Fibroblast of mammary gland (primary cell): ENCODE measurements at places on chromosomes 12 and 14.

- peak; percentile 30 for DNase-seq
Measured at GRCh38 chr12:3150931-3151835, 74.0 kb downstream of the TSPAN9 start.

- DNase-seq, result peak; percentile 11
Measured at GRCh38 chr14:66511849-66512248, 3.9 kb downstream of the GPHN start.

DNA sequence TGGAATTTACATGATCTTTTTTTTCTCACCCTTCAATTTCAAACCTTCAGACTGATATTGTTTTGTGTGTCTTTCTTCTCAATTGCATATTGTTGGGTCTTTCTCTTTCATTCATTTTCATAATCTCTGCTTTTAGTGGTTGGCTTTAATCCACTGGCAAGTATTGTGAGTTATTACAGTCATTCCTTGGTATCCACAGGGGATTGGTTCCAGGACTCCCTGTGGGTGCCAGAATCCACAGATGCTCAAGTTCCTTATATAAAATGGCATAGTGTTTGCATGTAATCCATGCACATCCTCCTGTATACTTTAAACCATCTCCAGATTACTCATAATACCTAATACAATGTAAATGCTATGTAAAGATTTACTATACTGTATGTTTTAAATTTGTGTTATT lies 29.7 kb upstream of the PARP11 start:
- no peak for DNase-seq

DNA sequence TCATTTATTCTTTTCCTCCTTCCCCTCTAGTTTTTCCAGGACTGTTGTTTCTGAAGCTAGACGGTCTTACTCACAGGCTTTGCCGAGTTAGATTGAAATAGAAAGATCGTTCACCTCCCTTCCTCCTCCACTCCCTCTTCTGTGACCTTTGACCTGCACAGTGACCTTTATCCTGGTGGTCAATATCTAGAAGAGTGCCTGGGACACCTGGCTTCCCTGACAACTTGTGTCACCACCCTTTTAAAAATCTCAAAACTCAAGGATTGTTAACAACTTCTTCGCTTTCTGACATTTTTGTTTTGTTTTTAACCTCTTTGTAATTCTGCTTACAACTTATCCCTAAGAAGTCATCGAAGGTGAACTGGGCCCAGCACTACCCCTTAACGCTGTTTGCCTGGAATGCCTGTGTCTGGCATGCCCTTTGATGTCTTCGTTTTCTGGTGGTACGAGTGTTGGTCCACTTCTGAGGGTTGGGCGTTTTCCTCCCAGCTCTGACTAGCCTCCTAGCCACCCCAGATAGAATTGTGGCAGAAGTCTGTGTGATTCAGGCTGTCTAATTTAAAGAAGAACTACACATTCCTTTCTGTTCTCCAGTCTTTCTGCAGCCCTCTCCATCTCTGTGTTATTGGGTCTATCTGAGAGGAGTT lies 2.8 kb upstream of the KRT75 start:
- DNase-seq, result no peak

DNA sequence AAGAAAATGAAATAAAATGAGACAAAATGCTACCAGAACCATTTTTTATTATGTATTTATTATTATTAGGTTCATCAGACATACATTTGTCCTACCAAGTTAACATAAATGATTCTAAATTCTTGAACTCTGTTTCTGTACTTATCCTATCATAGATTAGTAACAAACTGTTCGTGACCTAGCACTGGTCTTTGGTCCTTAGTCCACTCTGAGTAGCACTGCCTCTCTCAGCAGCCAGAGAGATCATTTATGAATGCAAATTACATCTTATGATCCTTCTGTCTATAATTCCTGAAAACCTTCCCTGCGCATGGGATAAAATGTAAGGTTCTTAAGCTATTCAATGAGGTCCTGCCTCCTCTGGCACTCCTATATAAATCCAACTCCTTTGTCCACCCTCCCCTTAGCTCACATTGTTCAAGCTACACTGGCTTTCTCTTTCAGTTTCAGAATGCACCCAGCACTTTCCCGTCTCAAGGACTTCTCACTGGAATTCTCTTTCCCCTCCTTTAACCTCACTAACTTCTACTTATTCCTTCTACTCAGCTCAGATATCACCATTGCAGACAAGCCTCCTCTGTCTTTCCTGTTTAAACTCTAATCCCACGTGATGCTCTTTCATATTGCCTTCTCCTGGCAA lies 17.1 kb downstream of the PDZRN4 start:
- DNase-seq, result no peak

DNA sequence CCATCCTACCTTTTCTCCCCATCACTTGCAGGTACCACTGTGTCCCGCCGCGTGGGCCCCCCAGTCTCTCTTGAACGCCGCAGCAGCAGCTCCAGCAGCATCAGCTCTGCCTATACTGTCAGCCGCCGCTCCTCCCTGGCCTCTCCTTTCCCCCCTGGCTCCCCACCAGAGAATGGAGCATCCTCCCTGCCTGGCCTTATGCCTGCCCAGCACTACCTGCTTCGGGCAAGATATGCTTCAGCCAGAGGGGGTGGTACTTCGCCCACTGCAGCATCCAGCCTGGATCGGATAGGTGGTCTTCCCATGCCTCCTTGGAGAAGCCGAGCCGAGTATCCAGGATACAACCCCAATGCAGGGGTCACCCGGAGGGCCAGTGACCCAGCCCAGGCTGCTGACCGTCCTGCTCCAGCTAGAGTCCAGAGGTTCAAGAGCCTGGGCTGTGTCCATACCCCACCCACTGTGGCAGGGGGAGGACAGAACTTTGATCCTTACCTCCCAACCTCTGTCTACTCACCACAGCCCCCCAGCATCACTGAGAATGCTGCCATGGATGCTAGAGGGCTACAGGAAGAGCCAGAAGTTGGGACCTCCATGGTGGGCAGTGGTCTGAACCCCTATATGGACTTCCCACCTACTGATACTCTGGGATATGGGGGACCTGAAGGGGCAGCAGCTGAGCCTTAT lies 9.2 kb downstream of the ARHGAP9 start:
- no peak for DNase-seq

- peak; percentile 25 for DNase-seq
Measured at GRCh38 chr12:30166006-30166795, 382.5 kb upstream of the TMTC1 start.

DNA sequence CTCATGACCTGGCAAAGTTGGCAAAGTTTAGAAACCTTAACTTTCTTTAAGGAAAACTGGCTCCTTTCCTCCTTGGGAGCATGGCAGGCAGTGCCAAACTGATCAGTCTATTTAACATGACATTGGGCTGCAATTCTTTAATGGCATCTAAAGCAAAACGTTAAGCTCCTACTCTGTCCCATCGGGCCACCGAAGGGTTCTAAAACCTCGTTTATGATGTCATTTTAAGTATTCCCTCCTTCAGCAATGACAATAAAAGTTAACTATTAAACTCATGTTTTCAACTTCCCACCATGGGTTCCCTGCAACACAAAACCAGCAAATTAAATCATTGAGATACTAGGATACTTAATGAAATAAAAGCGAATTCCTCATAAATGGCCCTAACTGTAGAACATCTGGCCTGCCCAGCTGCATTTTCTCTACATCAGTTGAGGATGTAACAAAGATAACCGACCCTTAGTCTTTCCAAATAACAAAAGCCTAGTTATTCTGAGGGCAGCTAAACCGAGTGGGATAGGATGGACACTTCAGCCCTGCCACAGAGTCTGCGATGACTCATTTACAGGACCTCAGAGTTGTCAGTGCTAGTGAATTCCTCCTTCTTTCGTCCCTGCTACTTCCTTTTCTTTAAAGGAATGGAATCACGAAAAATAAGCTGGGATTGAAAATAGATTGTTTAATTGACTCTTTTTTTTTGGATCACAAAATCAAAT lies 34.5 kb upstream of the RIC8B start:
- peak; percentile 8 for DNase-seq

GRCh38 chr14:35999294-35999693 lies 173.2 kb downstream of the BRMS1L start:
- no peak for DNase-seq

DNA sequence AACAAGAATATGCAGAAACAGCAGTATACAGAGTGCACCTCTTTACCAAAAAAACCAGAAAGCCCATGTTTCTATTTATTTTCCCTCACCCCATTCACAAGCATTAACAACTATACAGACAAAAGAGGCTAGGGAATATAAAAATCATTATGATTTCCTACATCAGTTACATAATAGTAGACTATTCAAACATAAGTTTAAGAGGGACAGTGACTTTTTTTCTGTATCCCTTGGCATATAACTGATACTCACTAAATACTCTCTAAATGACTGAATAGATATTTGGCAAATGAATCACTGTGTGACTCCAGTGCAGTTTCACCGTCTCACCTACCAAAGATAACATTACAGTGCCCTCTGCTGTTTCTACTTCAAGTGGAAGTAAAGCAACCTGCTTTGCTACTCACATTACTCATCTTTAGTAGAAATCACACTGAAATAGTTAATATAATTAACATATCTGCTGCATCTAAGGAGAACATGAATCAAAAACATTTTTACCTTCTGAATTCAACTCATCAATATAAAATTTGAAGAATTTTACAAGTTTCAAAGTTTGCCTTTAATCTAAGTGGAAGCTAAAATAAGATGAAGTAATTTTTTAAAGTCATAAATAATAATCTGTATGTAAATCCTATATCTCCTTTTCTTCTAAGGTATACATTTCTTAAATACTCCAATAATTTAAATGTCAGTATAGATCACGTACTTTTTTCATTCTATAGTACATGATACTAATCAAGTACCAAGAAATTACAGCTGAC lies 103.8 kb downstream of the OSBPL8 start:
- peak; percentile 91 for DNase-seq

DNA sequence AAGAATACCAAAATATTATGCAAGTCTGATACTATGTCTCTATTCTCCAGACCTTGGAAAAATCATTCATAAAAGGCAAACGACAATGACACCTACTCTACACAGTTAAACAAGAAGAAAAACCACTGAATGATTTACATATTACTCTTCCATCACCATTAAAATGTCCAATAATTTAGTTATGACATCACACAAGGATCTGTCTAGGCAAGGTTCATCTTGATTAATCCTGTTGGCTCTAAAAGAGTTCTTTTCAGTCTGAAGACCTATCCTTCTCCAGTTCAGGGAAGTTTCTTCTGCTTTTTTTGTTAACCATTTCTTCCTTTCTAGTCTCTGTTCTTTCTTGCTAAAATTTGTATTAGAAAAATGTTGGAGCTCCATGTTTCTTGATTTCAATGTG lies 64.0 kb downstream of the OSBPL8 start:
- no peak for DNase-seq
